ENCODE measurements at places on chromosomes 7 and 10.

- no peak for DNase-seq
Measured at GRCh38 chr7:47297120-47297519, 284.8 kb downstream of the TNS3 start.

DNA sequence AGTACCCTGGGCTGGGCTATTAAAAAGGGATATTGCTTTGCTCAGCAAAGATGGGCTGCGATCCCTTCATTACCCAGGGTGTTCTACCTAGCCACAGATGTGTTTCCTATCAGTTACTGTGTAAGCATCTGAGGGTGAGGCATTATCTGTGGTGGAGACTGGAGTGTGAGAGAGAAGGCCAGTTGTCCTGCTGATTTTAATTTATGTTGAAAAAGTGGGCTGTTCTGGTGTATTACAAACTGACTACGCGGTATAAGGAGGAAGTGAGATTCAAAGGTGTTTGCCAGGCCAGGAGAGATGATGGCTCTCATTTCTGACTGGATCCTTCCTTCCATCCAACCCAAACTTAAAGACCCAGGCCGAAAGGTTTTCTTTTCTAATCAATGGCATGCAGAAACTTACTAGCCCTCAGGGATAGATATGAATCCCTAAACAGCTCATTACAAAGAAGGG lies 7.6 kb downstream of the TCF7L2 start:
- no peak for DNase-seq

- no peak for DNase-seq
Measured at GRCh38 chr7:98687111-98687751, 70.1 kb downstream of the NPTX2 start.

DNA sequence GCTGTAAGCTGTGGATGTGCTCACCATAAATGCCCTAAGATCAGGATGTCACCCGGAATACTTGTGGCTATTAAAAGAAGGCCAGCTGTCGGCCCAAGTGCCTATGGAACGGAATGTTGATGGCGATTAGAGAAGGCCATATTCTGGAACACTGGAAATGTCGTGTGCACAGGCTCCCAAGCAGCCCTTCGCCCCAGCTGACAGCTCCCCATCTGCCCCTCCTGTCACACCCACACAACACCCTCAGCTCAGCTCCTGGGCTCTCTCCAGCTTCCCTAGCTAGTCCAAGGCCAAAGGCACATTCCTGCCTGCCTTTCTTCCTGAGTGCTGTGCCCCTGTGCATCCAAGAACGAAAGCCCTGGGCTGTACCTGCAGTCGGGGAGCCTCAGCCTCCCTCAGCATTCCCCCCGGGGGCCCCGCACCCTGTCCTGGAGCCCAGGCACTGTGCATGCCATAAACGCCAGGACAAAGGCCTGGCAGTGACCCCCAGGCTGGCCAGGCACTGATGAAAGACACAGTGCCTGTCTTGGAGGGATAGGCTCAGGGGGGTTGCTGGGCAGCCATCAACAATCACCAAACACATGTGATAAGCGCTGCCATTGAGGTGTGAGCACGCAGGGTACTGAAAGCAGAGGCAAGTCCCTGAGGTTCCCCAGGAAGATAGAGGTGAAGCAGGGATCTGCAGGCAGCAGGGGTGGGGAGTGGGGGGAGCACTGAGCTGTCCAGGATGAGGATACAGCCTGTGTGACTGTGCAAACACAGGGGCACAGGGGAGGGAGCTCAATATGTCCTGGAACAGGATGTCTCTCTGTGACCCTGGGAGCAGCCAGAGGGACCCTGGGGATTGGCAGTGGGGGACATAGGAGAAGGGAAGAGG lies 3.7 kb upstream of the LDB3 start:
- no peak for DNase-seq

- peak; percentile 64 for DNase-seq
Measured at GRCh38 chr7:29285444-29285793, 90.8 kb downstream of the CHN2 start.

- DNase-seq, result no peak
Measured at GRCh38 chr7:32036557-32036956, 33.6 kb downstream of the PDE1C start.

- DNase-seq, result peak; percentile 27
Measured at GRCh38 chr7:93920496-93921182, 896 bp upstream of the GNG11 start.

GRCh38 chr10:104323085-104323484 lies 15.2 kb downstream of the ITPRIP start:
- DNase-seq, result no peak

GRCh38 chr10:83994325-83994724 lies 145.0 kb upstream of the GHITM start:
- DNase-seq, result no peak

DNA sequence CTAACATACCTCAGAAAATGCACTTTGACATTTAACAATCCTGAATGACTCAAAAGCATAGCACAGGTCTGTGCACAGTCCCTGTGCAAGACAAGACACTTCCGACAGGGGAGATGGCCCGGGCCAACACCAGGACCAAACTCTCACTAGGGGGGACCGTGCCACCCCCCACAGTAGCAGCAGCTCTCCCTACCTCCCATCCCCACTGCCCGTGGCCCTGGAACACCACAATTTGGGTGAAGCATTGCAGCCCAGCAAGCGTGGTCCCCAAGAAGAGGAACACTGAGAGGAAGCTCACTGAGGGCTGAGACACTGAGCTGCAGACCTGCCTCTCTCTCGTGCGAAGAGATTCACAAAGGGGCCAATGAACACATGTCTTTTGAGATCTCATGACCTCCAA lies 26.0 kb downstream of the PTPRN2 start:
- DNase-seq, result no peak

GRCh38 chr7:131255242-131255641 lies 72.4 kb upstream of the MKLN1 start:
- no peak for DNase-seq

DNA sequence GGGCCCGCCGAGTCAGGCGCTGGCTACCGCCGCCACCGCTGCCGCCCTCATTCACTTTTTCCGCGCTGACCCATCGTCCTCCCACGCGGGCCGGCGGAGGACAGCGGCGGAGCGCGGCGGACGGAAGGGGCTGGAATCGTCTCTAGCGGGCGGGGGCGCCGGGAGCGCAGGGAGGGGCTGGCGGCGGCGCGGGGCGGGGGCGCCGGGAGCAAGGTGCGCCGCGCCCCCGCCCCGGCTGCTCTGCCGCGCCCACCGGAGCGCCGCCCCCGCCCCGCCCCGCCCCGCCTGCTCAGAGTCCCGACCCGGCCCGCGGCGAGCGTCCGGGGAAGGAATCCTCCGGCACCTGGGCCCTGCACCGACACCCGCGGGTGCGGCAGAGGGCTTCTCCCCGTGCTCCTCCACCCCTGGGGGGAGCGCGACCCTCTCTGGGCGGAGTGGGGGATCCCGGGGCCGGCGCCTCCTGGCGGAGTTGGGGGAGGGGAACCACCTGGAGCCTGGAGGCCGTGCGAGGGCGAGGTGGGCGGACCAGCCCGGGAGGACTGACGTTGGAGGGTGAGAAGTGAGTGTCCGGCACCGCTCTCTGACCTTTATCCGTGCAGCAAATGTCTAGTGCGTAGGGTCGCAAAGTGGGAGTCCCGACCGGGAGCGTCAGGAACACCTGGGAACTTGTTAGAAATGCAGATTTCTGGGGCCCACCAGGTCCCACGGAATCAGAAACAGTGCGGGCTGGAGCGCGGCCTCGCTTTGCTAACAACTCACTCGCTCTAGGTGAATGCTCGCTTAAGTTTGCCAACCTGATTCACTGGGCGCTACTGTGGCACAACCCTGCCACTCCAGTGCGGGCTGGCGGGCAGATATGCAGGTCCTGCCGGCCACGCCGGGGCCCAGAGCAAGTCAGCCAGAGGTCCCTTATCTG lies at the start of gene COBL:
Gene COBL, minus strand, starts transcription at position 144 of the 916 bp plus-strand sequence. CDS start 176 bp downstream, outside the sequence.
- peak; percentile 16 for DNase-seq

- no peak for DNase-seq
Measured at GRCh38 chr10:101164020-101164419, 32.9 kb downstream of the TLX1 start.

- no peak for DNase-seq
Measured at GRCh38 chr7:106177300-106177690, 65.2 kb upstream of the SYPL1 start.

DNA sequence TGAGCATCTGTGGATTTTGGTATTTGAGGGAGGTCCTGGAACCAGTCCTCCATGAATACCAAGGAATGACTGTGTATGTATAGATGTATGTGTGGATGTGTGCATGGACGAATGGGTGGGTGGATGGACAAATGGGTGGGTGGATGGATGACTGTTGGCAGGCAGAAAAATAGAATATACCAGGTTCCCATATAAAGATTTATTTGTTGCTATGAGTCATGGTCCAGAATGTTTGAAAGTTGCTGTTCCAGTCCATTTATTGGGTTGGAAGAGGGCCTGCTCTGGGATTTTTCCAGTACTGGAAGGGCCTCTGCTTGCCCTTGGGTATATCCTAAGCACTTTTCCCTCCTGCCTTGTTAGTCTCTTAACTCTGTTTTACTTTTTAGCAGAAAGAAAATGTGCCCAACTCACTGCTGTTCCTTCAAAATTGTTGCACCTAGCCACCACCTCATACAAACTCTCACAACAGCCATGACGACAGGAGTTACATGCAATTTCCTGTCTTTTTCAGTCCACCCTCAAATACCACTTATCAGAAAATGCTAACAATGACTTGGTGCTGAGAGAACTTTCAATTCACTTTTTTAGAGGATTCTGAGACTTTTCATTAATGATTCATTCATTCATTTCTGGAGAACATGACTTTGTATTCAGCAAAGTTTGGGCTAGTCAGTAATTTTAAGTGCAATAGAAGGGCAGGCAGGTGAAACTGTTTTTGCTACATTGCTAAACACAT lies 108.1 kb downstream of the EEPD1 start:
- DNase-seq, result no peak

DNA sequence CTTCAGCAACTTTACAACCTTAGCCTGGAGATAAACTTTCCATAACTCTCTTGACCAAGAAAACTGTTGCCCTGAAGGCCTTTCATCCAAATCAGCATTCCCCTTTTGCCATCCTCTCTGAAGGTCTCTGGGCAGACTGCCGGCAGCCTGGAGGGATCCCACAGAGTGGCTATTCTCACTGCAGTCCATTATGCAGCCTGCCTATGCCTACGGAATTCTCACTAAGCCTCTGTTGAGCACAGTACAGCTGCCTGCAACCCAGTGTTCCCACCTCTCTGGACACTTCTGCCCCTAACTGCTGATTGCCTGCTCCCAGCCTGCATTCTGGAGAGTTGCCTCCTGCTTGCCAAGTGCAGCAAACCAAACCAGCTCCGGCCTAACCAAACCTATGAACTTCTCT lies 548.9 kb upstream of the STEAP1 start:
- no peak for DNase-seq

- no peak for DNase-seq
Measured at GRCh38 chr7:73903321-73904218, 42.6 kb downstream of the TMEM270 start.

GRCh38 chr10:83702731-83703130 lies 436.6 kb upstream of the GHITM start:
- no peak for DNase-seq

DNA sequence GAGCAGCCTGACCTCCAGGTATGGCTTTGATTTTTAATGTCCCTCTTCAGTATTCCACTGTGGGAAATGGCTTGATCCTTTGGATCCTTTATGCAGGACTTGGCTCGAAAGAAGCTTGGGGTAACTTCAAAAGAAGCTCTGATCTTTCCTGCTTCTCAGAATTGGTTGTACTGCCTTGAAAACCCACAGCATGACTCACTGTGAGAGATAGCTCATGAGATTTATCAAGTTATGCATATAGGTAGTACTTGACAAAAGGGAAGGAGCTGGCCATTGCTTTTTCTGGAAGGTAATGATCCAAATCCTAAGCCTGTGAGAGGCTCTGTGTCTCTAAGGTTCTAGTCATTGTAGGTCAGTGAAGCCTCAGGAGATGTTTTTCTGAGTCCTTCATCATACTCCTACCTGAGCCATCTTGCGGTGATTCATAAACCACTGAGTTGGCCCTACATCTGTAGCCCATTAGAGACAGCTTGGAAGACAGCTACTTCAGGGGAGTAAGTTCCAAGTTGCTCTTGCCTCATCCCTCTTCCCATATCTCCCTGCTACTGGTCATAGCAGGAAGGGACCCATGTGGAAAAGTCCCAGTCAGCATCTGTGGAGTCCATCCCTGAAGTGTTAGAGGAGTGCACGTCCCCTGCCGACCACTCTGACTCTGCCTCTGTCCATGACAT lies 36.7 kb upstream of the NFKB2 start:
- DNase-seq, result no peak

DNA sequence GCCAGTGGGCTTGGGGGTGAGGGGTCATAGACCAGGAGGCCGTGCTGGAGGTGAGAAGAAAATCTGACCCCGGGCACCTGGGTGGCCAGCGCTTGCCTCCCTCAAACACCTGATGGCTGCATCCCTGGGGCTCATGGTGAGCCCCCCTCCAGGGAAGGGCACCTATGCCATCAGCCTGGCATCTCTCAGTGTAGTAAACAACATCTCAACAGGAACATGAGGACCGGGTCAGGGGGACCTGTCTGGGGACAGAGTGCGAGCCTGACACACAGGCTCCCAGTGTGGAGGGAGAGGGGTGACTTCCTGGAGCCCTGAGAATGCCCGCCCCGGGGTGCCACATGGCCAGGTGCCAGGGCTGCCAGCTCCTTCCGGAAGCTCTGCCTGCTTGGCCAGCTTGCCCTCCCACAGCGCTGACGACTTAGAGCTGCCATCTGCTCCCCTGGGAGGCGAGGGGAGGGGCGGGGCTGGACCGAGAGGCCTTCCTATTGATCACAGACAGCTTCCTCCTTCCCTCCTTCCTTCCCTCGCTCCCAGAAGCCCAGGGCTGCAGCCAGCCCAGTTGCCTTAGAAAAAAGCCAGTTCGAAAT lies 12.3 kb downstream of the STX1A start:
- DNase-seq, result no peak

- DNase-seq, result peak; percentile 76
Measured at GRCh38 chr7:135672560-135673359, 10.4 kb downstream of the STMP1 start.

DNA sequence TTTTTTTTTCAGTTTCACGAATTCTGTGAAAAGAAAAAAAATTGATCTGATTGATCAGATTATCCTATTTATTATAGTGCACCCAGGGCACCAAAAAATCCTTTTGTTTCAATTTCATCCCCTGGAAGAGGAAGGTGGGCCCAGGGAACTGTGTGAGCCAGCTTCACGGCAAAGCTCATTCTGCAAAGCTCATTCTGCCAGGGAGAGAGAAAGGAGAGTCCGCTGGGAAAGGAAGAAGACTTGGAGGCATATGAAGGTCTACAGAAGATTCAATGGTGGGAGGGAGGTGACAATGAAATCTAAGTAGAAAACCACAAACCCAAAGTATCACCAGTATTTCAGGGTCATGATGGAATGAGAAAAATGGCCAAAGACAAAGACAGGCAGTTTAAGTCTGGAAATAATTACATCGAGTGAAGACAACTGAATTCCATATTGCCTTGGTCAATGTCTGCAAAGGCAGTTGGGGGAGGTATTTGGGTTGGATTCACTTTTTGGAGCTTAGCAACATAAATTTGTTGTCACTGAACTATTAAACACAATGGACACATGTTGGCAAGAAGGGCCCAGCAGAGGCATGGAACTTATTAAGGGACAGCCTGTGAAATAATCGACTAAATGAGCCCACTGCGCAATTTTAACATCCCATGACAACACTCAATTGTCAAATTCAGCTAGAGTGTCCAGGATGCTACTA lies 587.8 kb upstream of the MKI67 start:
- DNase-seq, result no peak

Data from GM03348 (cell line).